NCI-H2029 treated with DMSO at 0.1 percent for 48 hours (cell line): ENCODE measurements at places on chromosomes 7 and 10.

DNA sequence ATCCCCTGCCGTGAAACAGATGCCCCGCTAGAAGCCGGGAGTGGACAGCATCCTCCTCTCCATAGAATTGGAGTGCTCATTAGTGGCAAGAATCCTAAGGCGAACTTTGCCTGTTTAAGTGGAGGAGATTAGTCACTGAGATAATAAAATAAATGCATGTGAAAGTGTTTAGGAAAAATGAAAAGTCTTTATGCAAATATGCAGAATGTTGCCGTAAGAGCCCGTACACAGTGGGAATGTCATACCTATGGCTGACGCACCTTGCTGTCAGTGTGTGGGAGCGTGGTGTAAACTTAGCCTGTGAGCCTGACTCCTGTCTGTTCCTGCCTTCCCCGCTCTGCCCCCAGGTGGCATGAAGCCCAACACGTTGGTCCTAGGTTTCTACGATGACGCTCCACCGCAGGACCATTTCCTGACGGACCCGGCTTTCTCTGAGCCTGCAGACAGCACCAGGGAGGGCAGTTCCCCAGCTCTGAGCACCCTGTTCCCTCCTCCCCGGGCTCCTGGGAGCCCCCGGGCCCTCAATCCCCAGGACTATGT, 1.7 kb upstream of the TRIP6 start:
- no peak for DNase-seq

DNA sequence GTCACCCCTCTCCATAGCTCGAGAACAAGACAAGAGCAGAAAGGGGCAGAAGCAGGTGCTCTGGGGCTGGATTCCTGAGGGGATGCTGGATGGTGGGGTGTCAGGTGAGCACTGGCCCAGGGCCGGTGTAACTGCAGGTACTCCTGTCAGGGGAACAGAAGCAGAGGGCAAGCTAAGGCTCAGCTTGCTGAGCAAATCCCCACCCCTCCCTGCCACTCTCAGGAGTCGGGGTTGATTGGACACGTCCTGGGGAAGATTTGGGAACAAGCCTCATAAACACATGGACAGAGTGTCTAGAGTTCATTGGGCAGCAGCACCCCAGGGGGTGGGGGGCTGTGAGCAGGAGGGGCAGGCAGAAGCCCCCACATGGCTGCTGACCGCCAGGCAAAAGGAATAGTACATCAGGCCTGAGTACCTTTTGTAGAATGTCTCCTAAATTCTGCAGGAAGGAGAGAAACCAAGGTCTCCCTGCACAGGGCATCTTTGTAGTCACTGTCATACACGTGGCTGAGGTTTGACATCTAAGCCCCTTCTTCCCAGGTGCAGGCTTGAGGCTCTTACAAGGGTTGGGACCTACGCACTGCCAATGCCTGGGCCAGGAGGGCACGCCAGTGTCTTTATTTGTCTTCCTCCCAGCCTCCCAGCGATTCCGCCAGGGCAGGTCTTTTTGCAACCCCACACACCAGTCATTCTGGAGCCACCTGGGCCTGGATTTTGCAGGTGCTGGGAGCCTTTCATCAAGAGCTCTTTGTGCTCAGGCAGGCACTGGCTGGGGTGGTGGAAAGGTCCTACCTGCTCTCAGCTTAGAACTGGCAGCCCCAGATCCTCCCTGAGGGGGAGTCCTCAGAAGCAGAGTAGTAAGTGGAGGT, 2.8 kb downstream of the CALML3 start:
- no peak for DNase-seq

DNA sequence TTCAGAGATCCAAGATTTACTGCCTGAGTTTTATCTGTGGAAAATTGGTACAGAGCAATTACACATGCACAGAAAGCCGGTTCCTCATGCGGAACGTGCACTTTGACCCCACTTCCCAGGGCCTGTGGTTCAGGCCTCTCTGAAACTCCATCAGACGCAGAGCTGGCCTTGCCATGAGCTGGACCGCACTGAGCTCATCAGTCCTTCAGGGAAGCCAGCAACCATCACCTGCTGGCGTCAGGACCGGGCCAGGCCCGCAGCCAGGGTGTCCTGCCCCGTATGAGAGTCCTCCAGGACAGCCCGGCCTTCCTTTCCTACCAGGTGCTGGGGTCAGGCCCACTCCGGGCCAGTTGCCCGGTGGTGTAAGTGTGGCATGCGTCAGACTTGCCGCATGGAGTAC, 446.5 kb upstream of the FOXK1 start:
- DNase-seq = no peak

DNA sequence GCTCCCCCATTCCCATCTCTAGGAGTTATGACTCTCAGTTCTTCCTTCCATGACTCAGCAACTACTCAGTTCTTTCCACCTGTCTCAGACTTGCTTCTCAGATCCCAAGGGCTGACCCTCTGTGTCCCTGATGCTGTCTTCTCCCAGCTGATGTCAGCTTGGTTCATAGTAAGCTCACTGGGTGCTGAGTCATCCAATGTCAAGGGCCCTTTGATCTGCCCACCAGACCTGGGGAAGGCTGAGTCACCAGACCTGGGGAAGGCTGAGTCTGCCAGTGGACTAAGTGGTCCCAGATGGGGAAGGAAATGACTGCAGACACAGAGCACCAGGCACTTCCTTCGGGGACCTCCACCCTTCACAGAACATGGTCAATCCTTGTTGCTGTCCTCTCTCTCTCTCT, 76.1 kb upstream of the ZEB1 start:
- DNase-seq = no peak

GRCh38 chr7:100875356-100875751, 451 bp downstream of the SRRT start:
- no peak for DNase-seq

GRCh38 chr7:55508221-55509011, 63.9 kb downstream of the VOPP1 start:
- DNase-seq = no peak

- DNase-seq = peak; percentile 23
These were observed 86.1 kb upstream of the DNAJB6 start for GRCh38 chr7:157250605-157251228.

DNA sequence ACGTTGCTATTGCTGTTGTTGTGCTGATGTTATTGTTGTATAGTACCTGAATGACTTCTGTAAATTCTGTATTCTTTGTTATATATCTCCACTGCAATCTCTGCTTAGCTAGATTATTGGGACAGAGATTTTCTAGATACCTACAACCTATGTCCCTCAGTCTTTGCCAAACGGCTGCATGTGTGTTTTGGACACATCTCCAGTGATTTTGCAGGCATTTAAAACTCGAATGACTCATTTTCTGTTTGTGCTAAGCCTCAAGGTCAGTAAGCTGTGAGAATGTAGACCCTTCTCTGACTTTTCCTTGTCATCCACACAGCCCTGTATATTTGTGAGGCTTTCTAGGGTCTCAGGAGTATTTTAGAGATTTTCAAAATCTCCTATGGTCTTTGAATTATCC, 410.7 kb downstream of the POM121L12 start:
- no peak for DNase-seq

DNA sequence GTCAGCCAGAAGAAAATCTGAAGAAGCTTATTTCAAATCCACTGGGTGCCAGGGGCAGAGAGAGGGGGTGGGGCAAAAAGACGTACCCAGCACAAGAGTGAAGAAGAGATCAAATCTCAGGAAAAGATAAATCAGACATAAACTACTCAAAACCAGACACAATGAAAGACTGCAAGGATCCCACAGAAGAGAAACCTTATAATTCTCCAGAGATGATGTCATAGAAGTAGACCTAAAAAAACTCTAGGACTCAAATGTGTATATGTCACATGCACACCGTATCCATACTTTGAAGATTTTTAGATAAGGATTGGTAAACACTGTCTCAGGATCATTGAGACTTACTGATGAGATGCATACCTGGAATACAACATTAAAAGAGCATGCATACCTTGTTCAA, 98.5 kb upstream of the PIK3CG start:
- no peak for DNase-seq
